Brain (organoid and tissue), 16 donors: ENCODE measurements at places on chromosomes 2 and 18. TPM values are rescaled to one million over a fixed set of nuclear protein-coding genes. Genes with fewer than 3 reads are reported as not detected.
A peak's percentile ranks its signal among the peaks of the same experiment; 100 is the strongest.

The EGR4 gene
- 0.83 TPM for polyA plus RNA-seq

The RAMP1 gene
- polyA plus RNA-seq: 75.7 TPM

The PLEKHH2 gene
- polyA plus RNA-seq: 1.0 TPM

The KCNJ3 gene
- polyA plus RNA-seq: 3.1 TPM

The GYPC gene
- polyA plus RNA-seq: 12.9 TPM

The LIPG gene
- 0.44 TPM for polyA plus RNA-seq

The WIPF1 gene
- 20.8 TPM for polyA plus RNA-seq

The MDH1 gene
- 222 TPM for polyA plus RNA-seq

The EVX2 gene
- 0.14 TPM for polyA plus RNA-seq

The PDE11A gene
- polyA plus RNA-seq: 0.36 TPM

The ATIC gene
- 108 TPM for polyA plus RNA-seq

The CYP26B1 gene
- 3.4 TPM for polyA plus RNA-seq

The PLCL1 gene
- polyA plus RNA-seq: 5.7 TPM

The CNRIP1 gene
- 32.8 TPM for polyA plus RNA-seq

The MOGAT1 gene
- polyA plus RNA-seq: not detected

The HTR2B gene
- polyA plus RNA-seq: not detected

The UGT1A3 gene
- polyA plus RNA-seq: not detected

GRCh38 chr2:97998431-97999005, 2.8 kb upstream of the TMEM131 start:
- DNase-seq: no peak

DNA sequence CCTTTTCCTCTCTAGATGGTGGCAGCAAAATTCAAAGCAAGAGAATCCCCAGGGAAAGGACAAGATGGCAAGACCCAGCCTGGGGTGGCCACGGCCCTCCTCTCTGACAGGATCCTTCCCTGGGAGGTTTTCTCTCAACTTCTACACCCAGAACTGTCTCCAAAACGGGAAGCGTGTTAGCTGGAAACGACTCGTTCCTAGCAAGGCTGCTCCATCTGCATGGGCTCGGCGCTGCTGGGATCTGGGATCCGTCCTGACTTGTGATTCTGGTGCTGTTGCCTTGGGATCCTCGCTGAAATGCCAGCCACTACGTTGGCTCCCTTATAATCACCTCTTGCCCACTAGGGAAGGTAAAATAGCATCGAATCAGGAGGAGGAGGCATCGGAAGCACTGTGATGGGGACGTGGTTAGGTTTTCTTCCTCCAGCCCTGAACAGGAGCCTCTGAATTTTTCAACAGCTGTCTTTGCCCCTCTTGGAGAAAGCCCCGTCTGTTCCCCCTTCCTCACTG, 514.8 kb upstream of the MYT1L start:
- no peak for DNase-seq

- no peak for DNase-seq
Measured at GRCh38 chr2:239279508-239280295, 121.1 kb downstream of the HDAC4 start.

GRCh38 chr2:181667234-181667633, 10.3 kb upstream of the CERKL start:
- no peak for DNase-seq

GRCh38 chr2:43478412-43479086, 117.3 kb downstream of the THADA start:
- no peak for DNase-seq

DNA sequence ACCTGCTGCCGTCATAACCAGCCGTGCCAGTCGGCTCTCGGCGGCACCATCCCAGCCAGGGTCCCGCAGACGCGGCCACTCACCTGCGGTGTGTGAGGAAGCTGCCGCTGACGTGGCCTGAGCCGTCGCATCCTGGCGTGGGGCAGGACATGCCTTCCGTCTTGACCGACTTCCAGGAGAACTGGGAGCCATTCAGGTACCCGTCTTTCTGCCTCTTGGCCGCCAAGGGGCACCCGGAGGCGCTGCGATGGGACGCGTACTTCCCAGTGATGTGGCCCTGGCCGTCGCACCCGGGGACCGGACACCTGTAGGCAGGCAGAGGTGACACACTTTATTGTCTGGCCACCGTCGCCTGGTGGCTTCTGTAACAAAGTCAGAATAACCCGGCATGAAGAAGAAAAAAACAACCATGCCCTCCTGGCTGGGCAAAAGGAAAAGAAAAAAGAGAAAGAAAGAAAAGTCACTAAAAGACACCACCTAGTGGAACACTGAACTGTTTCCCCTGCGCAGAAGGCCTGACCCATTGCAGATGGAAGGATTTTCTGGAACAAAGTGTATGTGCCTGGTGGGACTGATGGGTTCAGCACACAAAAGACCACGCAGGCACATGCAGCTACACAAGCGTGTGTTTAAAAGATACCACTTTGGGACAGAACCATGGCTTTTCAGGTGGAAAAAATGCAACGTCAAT, 94.9 kb upstream of the PXDN start:
- no peak for DNase-seq

GRCh38 chr2:177433402-177433801, 40.8 kb downstream of the AGPS start:
- DNase-seq: no peak

- DNase-seq: no peak
Measured at GRCh38 chr2:98911376-98912154, 24.5 kb downstream of the CRACDL start.

- no peak for DNase-seq
Measured at GRCh38 chr2:9285385-9285920, 78.8 kb downstream of the ASAP2 start.

DNA sequence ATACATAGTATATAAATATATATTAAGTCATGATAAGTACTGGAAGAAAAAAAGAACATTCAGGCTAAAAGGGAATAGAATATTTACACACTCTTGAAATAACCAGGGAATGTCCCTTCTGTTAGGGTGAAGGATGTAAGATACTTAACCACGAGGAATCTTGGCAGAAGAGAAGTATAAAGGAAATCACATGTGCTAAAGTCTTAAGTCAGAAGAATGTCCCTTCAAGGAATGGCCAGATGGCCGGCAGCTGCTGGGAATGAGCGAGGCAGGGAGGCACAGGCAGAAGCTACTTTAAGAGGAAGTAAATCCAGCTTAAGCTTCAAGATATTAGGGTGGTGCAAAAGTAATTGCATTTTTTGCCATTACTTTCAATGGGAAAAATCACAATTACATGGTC, 5.5 kb downstream of the CCDC102B start:
- DNase-seq: no peak

- DNase-seq: no peak
Measured at GRCh38 chr2:40611196-40611595, 159.3 kb upstream of the SLC8A1 start.

DNA sequence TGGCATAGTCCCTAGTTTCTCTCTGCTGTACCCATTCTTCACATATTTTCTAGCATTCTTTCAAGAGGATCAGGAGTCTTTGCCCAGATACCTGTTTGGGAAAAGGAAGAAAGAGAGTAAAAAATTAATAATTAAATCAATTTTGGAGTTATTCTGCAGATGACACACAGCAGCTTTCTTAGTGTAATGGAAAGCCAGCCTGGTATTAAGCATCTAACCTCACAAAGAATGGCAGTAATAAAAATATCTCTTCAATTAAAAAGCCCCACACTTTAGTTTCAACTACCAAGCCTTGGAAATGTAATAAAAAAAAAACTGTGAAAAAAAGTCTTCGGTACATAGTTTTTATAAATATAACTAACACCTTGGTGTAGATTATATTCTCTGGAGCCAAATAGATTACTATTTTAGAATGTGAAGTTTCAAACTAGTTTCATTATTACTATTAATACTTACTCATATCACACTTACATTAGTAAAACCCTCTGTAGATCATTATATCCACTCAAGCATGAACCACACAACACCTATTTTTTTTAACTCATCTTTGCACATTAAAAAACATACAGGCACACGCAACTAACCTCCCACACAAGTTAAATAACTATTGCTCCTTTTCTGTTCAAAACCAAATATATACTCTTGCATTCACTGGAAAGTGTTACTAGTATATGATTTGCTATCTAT, 90.9 kb downstream of the GPD2 start:
- DNase-seq: no peak

GRCh38 chr2:218396688-218397462, 2.8 kb upstream of the CTDSP1 start:
- DNase-seq: peak; percentile 69

- no peak for DNase-seq
Measured at GRCh38 chr2:111175615-111176014, 54.9 kb downstream of the BCL2L11 start.

- DNase-seq: no peak
Measured at GRCh38 chr2:60992985-60993392, 24.5 kb upstream of the PEX13 start.

- DNase-seq: no peak
Measured at GRCh38 chr2:134081238-134081938, 172.5 kb upstream of the MGAT5 start.

- no peak for DNase-seq
Measured at GRCh38 chr2:72916743-72917137, 579 bp upstream of the EMX1 start.

DNA sequence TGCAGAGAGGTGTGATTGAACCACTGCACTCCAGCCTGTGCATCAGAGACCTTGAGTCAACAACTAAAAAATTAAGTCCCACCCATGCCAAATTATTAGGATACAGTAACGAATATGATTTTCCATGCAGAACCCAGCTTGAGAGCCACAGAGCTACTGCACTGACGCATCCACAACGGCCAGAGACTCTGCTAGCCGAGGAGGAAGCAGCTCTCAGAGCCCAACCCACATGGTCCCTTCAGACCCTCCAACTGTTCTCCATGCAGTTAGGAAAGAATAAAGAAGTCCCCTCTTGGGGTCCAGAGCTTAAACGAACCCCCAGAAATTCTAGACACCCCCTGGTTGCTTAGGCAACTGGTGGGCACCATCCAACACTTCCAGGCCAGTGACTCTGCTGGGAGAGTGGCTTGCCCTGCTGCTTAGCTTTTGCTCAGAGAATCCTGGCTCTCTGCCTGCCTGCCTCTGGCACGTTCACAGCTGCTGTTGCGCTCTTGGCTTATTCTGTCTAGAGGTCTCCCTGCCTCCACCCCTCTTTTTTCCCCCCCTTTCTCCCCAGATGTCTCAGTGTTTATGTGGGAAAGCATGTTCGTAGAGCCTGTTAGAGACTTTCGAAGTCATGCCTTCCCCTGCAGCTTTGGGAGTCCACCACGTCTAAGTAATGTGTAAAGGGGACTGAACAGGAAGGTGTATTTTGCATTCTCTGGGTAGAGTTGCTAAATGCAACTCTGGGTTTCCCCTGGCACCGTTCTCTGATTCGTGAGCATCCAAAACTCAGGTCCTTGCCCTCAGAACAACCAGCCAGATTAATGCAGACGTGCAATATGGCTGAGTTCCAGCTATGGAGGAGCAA, 26.0 kb upstream of the SP3 start:
- DNase-seq: peak; percentile 82

GRCh38 chr18:23209031-23209430, 73.7 kb downstream of the CABLES1 start:
- no peak for DNase-seq

- DNase-seq: no peak
Measured at GRCh38 chr2:11872948-11873269, 126.5 kb downstream of the LPIN1 start.

- DNase-seq: no peak
Measured at GRCh38 chr2:198697794-198698193, 759.9 kb downstream of the SATB2 start.

DNA sequence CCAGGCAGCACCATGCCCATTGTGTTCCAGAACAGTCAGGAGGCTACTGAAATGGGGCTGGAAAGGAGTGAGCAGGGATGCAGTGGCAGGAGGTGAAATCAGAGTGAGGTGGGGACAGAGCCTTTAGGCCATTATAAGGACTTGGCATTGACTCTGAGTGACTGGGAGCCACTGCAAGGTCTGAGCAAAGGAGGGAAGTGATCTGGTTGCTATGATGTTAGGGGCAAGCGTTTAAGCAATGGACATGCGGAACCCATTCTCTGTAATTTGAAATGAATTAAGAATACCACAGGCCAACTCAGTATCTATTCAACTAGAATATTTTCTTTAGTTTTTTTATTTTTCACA, 98.2 kb downstream of the DPP4 start:
- DNase-seq: no peak

- peak; percentile 91 for DNase-seq
Measured at GRCh38 chr2:235493775-235494715, at the start of gene AGAP1. Gene AGAP1 (plus strand): TSS chr2:235494043.

DNA sequence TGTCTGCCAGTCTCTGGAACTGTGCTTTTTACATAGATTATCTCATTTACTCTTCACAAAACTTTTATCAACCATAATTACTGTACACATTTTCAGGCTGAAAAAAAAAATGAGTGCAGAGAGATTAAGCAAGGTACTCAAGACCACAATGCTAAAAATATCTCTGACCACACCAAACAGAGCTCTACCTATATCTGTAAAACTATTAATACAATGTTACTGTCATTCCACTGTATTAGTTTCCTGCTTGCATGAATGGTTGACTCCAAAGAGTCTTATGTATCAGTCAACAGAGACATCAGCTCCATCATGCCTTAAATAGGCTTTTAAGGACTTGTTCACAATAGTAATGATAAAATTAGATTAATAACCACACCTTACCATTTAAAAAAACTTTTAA, 134.7 kb upstream of the CCDC150 start:
- no peak for DNase-seq

- no peak for DNase-seq
Measured at GRCh38 chr2:189684811-189685210, 10.3 kb downstream of the ANKAR start.

DNA sequence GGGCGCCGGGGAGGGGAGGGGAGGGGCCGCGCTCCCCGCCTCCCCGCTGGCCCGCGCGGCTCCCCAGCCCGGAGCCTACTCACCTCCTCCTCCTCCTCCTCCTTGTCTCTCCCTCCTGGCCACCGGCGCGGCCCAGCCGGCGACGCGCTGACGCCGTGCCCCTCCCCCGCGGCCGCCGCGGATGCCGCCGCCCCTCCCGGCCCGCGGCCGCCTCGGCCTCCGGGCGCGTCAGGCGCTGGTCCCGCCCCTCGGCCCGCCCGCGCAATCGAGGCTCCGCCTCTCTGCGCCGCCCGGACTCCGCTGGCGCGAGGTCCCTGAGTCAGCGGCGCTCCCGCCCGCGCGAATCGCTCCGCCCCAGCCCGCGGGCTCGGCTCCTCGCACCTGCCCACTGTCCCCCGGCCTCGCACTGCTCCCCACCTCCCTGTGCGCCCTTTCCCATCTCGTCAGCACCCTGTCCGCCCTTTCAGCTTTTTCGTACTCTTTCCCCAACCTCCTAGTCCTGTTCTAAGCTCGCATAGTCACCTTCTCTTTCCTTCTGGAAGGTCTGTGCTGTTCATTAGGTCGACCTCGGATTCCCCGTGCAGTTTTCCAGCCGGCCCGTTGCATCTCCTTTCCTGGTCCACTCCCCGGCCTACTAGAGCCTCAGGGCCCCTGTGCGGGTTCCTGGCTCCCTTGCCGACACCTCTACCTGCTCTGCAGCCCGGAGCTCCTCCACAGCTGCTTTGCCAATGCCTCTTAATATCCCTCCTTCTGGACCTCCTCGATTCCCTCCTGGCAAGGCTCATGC, 187.4 kb downstream of the ZEB2 start:
- peak; percentile 96 for DNase-seq
